ENCODE measurements at places on chromosomes 4 and X.

GRCh38 chr4:1449833-1450741, 43.8 kb upstream of the NKX1-1 start:
- no peak for DNase-seq

DNA sequence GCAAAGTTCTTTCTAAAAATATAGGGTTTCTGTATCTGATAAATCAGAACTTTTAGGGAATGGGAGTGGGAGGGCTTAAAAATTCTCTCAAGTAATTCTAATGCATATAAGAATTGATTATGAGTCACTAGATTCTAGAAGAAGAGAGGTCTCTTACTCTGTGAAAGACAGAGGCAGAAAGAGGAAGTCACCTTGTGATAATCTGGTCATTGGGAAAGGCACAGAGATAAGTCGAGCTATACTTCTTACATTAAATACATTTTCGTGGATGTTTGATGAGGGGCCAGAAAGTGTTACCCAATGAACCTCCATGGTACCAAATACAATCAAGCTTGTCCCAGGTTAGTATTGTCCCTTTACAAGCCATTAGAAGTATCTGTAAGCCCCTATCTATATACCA, 134.4 kb downstream of the MAD2L1 start:
- no peak for DNase-seq

DNA sequence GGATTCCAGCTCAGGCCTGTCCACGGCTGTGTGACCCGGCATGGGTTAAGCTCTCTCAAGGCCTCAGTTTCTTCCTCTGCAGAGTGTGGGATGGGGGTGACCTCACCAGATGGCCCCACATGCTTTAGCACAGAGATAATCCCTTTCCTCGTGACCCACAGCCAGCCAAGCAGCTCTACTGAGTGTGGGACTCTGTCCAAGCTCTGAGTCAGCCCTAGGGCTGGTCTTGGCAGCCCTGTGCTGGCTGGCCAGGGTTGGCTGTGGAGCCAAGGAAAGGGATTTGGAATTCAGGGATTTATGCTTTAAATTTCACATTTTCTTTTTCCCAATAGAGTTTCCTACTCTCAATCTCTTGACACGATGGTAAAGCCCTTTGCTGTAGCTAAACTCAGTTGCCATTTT, 19.7 kb upstream of the SPON2 start:
- peak; percentile 72 for DNase-seq

DNA sequence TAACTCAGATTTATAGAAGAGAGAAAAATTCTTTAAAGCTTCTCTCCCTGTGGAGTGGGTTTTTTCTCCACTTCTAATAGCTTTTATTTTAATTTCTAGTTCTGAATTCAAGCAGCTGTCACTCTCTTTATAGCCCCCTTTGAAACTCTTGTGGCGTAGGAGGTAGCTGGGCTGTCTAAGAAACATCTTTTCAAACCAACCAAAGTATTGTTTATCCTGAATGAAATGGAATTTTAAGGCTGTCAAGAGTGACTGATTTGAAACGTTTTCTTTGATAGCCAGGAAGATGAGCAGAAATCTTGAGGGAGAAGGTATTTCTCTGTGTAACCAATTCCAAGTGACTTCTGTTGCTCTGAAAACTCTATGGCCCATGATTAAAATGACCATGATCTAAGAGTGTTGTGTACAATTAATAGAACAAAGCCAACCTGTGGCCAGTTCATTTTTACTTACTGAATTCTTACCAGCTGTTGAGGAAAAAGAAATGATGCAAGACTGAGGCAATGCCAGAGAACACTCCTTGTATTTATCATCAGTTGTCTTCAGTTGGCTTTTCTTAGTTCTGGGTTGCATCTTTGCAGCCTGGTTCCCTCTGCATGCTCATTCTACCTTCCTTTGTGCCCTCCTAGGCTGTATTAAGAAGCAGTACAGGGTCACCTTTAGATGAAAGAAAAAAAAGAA, 298.4 kb downstream of the ARHGAP10 start:
- DNase-seq, result peak; percentile 0

DNA sequence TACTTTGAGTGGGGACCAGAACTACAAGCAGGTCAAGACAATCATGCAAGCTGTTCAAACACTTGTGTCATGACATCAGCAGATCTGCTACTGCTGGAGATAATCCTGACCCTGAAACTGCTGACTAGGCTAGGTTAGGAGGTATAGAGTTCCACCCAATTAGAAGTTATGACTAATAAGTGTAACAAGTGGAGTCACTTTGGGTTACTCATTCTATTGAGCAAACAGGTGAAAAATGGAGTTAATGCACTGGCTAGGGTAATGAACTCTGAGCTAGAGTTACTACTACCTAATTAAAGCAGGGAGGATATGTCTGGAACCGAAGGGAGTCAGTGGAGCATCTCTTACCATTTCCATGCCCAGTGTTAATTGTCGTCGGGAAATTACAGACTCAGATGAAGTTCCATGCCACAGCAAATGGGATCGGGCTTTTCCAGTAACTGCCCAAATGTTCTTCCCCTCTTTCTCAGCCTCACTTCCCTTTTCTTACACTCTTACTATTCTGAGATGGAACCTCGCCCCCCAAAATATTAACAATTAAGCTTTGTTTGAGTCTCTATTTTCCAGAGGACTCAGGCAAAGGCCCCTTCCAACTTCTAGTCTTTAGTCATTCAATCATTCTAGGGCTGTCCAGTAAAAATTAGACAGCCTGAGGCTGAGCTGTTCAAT, 19.8 kb upstream of the MANBA start:
- DNase-seq, result no peak

- peak; percentile 66 for DNase-seq
These were observed 105.7 kb downstream of the PSAPL1 start for GRCh38 chr4:7328913-7329638.

GRCh38 chr4:110631584-110632505, 9.0 kb upstream of the PITX2 start:
- DNase-seq, result peak; percentile 49

DNA sequence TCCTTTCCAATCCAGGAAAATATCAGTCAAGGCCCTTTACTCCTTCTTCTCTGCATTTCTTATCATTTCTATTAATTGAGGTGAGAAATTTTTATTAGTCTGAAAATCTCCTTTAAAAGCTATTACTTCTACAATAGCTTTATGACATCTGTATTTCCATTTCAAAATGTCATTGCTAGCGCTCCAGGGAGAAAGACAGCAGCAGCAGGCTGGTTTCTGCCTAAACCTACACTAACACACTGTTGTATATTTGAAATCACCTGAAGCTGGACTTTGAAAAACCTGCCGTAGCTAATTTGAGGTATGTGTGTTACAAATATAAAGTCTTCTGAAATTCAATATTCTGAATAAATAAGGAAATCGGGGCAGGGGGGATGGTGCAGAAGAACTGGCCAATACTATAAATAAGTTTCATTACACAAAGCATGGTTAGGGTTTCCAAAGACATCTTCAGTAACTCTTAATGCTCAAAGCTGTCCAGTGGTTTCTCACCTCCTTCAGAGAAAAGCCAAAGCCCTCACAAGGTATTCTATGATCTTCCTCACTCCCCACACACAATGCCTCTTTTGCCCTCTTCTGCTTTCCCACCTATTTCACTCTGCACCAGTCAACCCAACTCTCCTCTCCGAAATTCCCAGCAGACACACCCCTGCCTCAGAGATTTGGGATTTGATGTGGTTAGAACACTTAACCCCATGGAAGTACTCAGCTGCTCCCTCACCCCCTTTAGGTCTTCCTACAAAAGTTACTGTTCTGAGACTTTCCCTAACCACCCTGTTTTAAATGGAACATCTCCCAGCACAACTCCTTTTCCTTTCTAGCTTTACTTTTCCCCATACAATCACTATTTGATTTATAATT, 122.7 kb downstream of the PPP3CA start:
- DNase-seq, result no peak

GRCh38 chr4:170234800-170235199, 145.0 kb upstream of the AADAT start:
- no peak for DNase-seq

- peak; percentile 22 for DNase-seq
These were observed 26.7 kb upstream of the PCDH18 start for GRCh38 chr4:137558951-137559350.

DNA sequence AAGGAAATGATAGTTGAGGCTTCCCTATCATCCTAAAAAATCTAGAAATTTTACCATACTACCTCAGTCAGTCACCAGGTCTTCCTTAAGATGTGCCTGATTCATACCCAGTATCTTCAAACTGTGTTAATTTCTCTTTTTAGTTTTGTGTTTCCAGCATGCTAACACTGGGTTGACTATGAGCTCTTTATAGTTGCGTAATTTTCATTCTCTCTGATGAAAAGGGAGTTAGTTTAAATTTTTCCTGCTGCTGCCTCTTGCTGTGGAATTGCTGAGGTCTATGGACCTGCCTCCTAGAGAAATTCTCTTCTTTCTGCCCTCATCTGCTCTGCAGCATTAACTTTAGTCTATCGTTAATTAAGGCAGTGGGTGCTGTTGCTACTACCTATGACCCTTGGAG, 66.6 kb downstream of the BANK1 start:
- DNase-seq, result no peak

- DNase-seq, result no peak
These were observed 23.9 kb downstream of the EVC start for GRCh38 chr4:5734853-5735252.

DNA sequence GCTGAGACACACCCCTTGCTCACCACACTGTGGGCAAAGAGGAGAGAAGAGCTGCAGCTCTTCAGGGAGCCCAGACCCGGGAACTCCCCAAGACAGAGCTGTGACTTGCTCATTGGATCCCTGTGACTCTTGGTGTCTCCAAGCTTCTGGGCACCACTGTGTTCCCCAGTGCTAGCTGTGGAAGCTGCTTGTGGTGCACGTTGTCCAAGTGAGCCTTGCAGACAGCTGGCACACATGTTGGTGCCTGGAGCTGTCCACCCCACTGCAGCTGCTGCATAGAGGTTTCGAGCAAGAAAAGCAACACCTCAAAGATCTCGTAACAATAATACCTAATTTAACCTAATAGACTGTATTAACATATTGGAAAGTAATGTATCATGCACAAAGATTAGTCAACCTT, 1089.3 kb downstream of the PCDH18 start:
- DNase-seq, result no peak

DNA sequence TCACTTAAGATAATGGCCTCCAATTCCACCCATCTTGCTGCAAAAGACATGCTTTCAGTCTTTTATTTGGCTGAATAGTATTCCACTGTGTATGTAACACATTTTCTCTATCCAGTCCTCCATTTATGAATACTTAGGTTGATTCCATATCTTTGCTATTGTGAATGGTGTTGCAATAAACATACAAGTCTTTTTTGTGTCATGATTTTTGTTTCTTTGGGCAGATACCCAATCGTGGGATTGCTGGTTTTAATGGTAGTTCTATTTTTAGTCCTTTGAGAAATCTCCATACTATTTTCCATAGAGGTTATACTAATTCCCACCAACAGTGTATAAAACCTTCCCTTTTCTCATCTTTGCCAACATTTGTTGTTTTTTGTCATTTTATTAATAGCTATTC, 180.9 kb downstream of the SMIM20 start:
- DNase-seq, result no peak

GRCh38 chr4:3384391-3384770, 57.4 kb upstream of the HGFAC start:
- DNase-seq, result no peak

- DNase-seq, result no peak
These were observed 70.9 kb upstream of the UGT2B7 start for GRCh38 chr4:69025191-69025998.

- DNase-seq, result no peak
These were observed 88.0 kb upstream of the TLR2 start for GRCh38 chr4:153595894-153596601.

GRCh38 chr4:138868562-138868961, 147.0 kb upstream of the NOCT start:
- no peak for DNase-seq

DNA sequence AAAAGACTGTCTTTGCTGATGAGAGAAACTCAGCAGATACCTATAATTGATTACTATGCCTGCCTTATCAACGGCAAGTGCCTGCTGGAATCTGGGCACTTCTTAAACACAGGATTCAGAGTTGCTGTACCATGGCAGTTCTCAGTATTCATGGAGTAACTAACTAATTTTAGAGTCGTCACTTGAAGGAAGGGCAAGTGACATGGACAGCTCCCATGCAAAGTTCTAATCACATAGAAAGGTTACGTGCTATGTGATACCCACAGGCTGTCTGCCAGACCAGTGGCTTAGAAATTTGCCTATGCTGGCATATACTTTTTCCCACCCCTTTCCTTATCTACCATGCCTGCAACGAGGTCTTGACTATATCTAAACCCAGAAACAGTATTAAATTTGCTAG, 931.1 kb upstream of the TENM3 start:
- DNase-seq, result no peak

GRCh38 chr4:165563851-165564250, 185.0 kb downstream of the CPE start:
- DNase-seq, result no peak

DNA sequence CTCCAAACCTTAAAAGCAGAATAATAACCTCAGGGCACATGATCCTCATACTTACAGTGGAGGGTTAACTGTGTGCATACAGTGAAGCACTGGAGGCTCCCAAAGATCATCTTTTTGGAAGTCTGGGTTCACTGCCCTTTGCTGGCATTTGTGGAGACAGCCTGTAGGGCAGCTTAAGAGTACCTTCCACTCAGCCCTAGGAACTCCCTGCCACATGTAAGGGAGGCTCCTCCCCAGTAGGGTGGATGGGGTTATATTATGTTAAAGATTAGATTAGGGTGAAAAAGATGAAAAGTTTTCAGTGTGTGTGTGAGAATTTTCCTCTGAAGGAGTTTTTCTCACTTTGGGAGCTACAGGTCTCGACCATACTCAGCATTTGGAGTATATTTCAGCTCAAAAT, 388.4 kb downstream of the RAB28 start:
- no peak for DNase-seq

GRCh38 chrX:29890004-29890403, 325.4 kb upstream of the MAGEB2 start:
- DNase-seq, result no peak

- no peak for DNase-seq
These were observed 75.2 kb upstream of the PLAC8 start for GRCh38 chr4:83189631-83190136.

GRCh38 chr4:3677748-3678070, 88.5 kb upstream of the ADRA2C start:
- DNase-seq, result no peak

GRCh38 chr4:18419780-18420179, 398.2 kb upstream of the LCORL start:
- no peak for DNase-seq

DNA sequence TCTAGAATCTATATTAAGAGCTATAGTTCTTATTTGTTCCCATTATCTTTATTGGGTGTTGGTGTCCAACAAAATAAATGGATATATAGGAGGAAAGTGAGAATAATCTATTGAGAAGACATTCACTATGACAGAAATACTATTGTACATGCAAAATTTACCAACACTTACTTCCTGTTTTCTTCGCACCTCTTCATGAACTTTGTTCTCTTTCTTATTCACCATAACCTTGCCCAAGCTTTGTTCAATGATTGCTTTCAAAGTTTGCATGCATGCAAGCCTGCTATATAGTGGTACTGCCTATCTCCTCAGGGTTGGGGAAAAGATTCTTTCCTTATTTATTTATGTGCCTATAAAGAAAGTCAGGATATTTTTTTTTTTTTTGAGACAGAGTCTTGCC, 176.4 kb upstream of the JADE1 start:
- DNase-seq, result no peak

- no peak for DNase-seq
These were observed 174.4 kb upstream of the SPIN4 start for GRCh38 chrX:63525491-63525890.

- DNase-seq, result no peak
These were observed 67.2 kb upstream of the ETNPPL start for GRCh38 chr4:108829966-108830492.

GRCh38 chrX:53685711-53686110, 808 bp downstream of the HUWE1 start:
- DNase-seq, result no peak

GRCh38 chrX:17984415-17984814, 123.3 kb upstream of the RAI2 start:
- DNase-seq, result no peak

Measured in amniotic stem cell (primary cell).